ENCODE measurements at places on chromosomes 6 and 20.

- peak; percentile 80 for DNase-seq
Observed at GRCh38 chr6:16238963-16239797, 793 bp downstream of the GMPR start.

GRCh38 chr20:62646851-62647520 is 4.7 kb downstream of the SLCO4A1 start:
- DNase-seq: no peak

DNA sequence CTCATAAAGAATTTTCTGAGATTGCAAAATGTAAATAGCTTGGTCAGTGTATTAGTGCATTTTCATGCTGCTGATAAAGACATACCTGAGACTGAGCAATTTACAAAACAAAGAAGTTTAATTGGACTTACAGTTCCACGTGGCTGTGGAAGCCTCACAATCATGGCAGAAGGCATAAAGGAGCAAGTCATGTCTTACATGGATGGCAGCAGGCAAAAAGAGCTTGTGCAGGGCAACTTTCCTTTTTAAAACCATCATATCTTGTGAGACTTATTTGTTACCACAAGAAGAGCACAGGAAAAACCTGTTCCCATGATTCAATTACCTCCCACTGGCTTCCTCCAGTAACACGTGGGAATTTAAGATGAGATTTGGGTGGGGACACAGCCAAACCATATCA is 112.7 kb upstream of the HDDC2 start:
- no peak for DNase-seq

DNA sequence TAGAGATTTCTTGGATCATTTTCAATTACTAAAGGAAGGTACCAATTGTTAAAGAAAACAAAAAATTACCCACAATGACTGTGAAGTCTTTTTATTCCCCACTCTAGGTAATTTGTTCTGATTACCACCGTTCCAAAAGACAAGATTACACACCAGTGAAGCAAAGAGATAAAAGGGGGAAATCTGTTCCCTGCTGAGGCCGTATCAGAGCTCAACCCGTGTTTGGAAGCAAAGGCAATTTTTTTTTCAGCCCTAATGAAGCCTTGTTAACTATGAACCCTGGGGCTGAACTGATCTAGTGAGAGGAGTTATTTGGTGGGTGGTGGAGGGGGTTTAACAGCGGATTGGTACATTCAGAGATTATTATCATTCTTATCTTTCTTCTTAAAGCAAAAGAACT is 128.5 kb downstream of the ALDH8A1 start:
- DNase-seq: no peak

- no peak for DNase-seq
Observed at GRCh38 chr20:40571639-40572038, 117.4 kb downstream of the MAFB start.

- no peak for DNase-seq
Observed at GRCh38 chr6:12313992-12314589, 23.9 kb downstream of the EDN1 start.

GRCh38 chr6:143589162-143589561 is 77.6 kb upstream of the FUCA2 start:
- no peak for DNase-seq

DNA sequence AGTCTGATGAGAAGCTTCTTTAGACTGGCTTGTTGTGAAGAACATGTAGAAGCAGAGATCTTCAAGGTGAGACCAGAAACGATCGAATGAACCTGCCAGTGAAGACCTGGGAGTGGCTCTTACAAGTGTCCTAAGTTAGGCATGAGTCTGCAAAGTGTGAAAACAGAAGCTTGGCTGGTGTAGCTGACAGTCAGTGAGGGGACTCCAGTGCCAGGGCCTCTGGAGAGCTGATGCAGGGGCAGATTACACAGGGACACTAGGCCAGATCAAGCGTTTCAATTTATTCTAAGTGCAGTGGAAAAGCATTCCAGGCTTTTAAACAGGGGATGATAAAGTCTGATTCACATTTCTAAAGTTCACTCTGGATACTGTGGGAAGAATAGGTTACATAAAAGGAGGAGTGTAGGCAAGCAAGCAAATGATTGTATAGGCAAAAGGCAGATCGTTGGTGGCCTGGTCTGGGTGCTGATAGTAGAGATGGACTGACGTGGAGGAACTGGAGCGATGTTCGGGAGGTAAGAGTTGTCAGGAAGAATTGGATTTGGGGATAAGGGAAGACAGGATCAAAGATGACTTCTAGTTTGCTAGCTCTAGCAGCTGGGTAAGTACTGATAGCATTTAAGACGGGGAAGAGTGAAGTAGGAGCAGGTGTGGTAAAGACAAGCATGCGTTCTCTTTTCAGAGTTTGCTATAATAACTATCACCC is 133.5 kb downstream of the MAN1A1 start:
- DNase-seq: no peak

- no peak for DNase-seq
Observed at GRCh38 chr20:19288061-19288460, 75.6 kb downstream of the SLC24A3 start.

- peak; percentile 50 for DNase-seq
Observed at GRCh38 chr6:36627801-36628246, 33.7 kb downstream of the SRSF3 start.

GRCh38 chr6:149566410-149567193 is 427 bp downstream of the GINM1 start:
- peak; percentile 53 for DNase-seq

Data from left ventricle myocardium inferior (tissue), 1 donor.